ENCODE measurements at places on chromosomes 12 and 14.

GRCh38 chr12:29743801-29744200, 39.9 kb downstream of the TMTC1 start:
- no peak for DNase-seq

GRCh38 chr12:72273851-72274351, 1.7 kb downstream of the TRHDE start:
- no peak for DNase-seq

DNA sequence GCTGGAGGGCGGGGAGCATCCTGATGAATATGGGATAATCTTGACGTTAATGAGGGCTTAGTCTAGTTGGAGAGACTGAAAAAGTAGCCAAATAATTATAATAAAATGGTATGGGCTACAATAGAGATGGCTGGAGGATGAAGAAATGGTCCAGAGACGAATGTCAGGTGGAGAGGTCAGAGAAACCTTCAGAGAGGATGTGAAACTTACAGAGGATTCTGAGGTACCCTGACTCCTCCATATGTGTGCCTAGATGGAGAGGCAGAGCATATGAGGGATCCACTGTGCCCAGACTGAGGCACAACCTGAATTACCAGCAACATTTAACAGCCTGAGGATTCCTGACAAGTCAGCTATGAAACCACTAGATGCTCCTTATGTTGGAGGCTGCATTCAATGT, 417.0 kb downstream of the ATP23 start:
- DNase-seq, result no peak

DNA sequence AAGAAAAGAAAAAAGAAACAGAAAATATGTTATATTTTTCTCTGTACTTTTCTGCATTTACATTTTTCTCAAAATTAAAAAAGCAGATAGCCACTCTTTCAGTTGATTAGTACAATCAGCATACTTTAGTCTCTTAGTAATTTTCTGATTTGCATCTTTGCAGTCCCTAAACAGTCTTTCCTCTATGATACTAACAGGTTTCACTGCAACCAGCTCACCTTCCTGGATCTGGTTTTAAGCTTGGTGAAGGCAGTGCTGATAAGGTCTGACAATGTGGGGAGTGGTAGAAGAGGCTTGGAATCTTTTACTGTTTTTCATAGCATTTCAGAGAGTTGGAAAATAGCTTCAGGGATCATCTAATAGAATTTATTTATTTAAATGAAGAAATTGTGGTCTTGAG, 457.6 kb downstream of the ZFP36L1 start:
- no peak for DNase-seq

DNA sequence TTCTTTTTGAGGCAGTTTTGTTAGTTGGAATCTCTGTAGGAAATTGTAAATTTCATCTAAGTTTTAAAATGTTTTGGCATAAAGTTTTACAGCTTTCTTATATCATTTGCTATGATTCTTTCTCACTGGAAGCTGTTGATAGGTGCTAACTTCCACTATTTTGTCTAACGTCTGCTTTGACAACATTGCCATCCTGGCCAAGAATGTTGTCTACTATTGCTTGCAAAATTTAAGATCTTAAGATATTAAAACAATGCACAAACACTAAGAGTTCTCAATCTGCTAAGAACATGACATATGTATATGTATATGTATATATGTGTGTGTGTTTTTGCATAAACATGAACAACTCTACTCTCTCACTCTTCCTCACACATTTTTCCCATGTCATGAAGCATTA, 64.1 kb upstream of the MDGA2 start:
- no peak for DNase-seq

- no peak for DNase-seq
Observed at GRCh38 chr14:22811722-22812121, 3.5 kb downstream of the SLC7A7 start.

GRCh38 chr12:47838286-47838931, 18.7 kb upstream of the HDAC7 start:
- DNase-seq, result no peak

- no peak for DNase-seq
Observed at GRCh38 chr14:73502017-73502619, 11.4 kb downstream of the RIOX1 start.

- DNase-seq, result no peak
Observed at GRCh38 chr14:77359626-77360025, 17.3 kb downstream of the TMED8 start.

- no peak for DNase-seq
Observed at GRCh38 chr12:52062167-52063081, 7.4 kb upstream of the ATG101 start.

GRCh38 chr14:68807148-68807600, 14.3 kb upstream of the ZFP36L1 start:
- no peak for DNase-seq

DNA sequence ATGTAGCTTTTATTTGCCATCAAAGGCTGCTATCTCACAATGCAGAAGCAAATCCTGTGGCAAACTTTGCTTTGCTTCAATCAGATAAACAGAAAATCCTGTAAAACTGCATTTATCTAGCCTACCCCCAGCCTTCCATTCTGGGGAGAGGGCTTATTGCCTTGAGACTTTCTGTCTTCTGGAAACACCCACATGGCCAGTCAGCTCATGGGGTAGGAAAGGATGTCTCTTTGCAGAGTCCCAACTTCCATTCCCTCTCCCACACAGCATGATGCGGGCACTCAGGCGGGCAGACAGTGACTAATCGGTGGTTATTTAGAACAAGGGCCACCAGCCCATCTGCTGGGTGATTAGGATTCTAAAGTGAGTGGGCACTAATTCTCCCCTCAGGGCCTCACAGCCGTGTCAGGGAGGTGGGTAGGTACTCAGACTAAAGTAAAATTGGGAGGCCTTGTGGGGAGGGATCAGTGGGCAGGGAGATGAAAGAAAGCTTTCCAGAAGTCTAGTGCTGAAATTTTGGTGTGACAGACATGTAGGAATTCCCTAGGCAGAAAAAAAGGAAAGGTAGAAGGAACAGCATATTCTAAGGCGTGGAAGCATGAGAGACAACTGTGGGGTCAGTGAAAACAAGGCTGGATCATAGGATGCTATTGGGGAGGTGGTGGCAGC, 720.5 kb downstream of the VRK1 start:
- DNase-seq, result no peak

GRCh38 chr14:92997343-92998061, 74.6 kb downstream of the CHGA start:
- no peak for DNase-seq

DNA sequence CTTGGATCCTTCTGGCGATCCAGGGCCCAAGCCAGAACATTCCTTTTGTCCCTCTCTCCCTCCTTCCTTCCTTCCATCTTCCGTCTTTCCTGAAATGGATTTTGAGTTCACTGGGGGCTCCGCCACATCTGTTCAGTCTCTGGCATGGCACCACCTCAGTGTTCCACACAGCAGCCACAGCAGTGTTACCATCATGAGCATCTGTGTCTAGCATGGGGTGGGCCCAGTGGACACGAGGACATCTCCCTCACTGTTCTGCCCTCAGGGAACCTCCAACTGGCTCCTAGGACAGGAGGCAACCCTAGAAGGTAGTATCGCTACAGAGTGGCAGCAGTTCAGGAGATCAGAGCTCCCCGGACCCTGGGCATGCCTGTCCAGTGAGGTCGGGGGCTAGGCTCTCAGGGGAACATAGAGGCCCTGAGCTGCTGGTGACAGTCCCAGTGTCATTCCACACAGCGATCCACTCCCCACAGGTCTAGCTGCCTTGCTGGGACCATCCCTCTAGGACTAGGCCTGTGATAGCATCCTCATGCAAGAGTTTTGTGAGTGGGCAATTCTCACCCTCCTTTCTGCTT, 59.0 kb downstream of the GALNT16 start:
- no peak for DNase-seq

DNA sequence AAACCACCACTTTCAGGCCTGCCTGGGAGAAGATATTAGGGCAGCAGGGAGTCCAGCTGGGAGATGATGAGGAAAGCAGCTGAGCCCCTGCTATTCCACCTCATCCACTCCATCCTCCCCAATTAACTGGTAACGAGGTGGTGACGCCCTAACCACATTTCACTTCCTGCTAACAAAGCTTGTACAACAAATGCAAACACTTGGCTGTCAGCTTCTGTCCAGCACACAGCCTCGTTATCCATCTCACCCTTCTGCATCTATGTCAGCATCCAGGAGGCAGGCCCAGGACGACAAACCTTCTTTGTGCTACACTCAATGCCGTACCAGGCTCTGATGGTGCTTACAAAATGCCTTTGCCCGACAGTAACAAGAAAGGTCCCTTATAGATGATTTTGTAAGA, 225.4 kb downstream of the APAF1 start:
- DNase-seq, result no peak

DNA sequence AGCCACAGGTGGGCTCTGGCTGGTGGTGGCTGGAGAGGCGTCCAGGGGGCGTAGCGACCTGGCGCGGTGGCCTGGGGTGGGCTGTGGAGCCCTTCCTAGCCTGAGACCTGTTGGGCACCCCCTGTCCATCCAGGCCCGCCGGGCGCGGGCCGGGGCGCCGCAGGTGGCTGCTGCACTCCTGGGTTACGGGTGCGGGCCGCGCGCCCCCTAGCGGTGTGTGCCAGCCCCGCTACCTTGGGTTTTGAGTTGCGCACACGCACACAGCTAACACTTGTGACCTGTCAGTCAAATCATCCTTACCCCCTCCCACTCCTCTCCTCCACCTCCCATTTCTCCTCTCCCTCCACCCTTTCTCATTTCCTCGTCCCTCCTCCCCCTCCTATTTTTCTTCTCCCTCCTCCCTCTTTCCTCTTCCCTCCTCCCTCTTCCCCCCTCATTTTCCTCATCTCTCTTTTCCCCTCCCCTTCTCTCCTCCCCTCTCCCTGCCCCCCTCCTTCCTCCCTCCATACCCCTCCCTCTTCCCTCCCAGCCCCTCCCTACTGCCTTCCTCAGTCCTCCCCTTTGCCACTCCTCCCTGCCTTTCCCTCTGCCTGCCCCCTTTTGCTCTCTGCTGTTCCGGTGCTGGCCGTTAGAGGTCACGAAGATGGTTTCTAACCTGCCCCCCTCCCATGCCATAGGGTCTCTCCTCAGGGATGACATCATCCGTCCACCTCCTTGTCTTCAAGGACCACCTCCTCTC, 2.3 kb downstream of the MEG3 start:
- no peak for DNase-seq

All from vagina (tissue), 2 donors.